ENCODE measurements at places on chromosomes 2 and 18.

DNA sequence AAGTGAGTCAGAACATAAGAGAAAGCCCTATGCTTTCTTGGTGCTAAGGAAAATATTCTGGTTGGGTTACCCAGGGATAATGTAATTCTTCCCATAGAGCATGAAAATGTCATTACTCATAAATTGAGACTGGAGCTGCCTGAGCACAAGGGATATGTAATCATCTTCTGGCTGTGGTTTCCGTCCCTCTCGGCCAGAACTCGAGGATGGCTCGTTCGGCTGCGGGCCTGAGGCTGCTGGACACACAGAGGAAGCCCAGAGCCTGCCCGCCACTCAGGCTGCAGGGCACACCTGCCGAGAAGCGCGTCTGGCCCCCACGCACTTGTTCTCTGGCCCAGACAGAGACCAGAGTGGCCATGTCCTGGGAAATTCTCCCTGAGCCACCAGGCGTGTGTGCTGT lies 104.9 kb downstream of the ASAP2 start:
- peak; percentile 80 for DNase-seq

- DNase-seq, result no peak
These were observed 203.7 kb upstream of the LYPD1 start for GRCh38 chr2:132873738-132874137.

DNA sequence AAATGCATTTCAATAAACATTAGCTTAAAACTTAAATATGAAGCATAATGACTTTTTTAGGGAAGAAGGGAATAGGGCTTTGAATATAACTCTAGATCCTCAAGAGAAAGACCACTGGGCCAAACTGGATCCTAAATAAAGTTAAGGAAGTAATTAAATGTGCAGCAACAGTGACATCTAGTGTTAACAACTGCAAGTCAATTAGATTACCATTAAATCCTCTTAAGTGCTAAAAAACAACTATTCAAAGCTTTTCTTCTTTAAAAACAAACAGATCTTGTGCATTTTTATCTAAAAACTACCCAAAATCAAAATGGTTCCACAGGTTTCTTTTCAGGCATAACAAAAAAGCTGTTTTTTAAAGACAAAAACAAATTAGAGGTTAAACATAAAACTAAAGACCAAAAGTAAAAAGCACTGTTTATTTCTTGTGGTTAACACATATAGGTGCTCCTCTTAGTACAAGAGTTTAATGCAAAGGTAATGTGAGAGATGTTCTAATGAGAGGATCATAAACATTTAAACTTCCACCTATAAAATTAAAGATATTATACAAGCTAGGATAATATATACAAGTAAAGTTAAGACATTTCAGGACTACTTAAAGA lies 111.4 kb downstream of the THADA start:
- DNase-seq, result no peak

DNA sequence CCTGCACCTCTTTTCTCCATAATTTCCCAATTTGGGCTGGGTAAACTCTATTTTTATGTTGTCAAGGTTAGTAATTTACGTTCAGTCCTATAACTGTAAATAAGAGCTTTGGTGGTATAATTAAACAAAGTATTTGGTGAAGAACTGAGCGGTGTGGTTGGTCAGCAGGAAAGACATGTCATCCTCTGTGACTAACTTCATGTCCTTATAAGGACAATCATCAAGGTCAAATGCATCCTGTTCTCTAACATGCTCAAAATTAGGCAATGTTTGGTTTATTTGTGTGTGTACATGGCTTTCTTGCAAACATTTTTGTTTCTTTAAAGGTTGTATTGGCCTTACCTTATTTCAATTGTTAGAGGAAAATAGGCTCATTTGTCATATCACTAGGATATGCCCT lies 121.5 kb upstream of the NABP1 start:
- DNase-seq, result no peak

- DNase-seq, result no peak
These were observed 33.4 kb downstream of the OSBPL1A start for GRCh38 chr18:24364177-24364576.

DNA sequence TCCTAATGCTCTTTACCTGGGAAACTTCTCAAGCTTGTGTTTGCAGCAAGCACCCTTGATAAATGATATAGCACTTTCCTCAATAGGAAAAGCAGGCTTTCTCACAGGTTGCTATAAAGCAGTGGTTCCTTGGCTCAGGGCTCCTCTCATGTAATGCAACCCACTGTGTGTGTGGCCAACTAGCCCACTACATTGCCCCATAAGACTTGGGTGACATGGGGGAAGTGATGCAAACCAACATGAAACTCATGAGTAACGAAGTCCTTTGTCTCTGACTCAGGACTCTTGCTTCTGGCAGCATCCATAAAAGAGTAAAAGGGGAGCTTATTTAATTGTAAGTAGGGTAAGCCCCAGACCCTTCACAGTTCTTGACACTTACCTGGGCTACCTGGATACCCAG lies 106.9 kb downstream of the COL4A4 start:
- DNase-seq, result no peak

DNA sequence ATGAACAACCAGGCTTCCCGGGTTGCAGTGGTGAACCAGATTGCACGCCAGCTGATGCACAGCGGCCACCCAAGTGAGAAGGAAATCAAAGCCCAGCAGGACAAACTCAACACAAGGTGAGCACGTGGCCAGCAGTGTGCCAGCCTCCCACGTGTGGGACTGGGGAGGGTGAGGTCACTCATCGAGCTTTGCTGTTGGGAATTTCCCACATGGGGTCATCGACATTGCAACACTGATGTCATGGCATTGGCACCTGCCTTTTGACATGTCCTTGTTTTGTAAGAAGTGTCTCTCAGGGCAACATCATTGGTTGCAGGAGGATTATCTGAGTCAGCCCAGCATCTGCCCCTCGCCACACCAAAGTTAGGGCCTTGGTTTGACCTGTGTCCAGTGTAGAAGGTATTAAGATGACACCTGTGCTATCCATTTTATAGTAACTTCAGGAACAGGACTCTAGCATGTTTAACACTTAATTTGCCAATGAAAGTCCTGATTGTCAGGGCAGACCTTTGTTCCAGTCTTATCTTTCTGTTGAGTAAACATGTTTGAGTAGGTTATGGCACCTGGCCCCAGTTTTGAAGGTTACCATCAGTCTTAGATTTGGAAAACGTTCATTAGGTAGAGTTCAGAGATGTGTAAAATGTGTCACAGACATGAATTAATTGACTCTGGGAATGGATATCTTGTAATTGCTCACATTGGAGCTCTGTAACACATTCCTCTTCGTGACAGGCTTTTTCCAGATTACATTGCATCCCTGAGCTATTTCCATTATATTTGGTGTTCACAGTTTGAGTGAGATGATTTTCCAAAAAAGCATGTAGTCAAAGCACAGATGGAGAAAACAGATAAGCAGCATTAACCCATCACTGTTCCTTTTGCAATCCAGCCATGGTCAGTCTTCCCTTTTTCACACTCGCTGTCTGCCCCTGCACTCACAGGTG lies 93.3 kb upstream of the EML6 start:
- peak; percentile 55 for DNase-seq

DNA sequence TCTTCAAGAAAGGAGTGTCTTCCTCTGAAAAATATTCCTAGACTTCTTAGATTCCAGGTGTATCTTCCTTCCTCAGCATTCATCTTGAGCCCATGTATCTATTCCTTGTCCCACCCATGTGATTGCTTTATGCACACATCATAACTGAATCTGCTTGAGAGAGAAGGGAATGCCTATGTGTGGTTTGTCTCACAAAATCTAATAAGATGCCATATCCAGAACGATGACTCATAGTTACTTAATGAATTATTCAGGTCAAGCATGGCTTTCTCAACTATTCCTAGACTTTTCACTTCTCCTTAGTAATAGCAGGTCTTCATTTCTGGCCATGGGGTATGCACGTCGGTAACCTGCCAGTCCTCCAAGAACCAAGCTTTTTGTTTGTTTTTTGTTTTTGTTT lies 121.8 kb downstream of the SETBP1 start:
- no peak for DNase-seq

DNA sequence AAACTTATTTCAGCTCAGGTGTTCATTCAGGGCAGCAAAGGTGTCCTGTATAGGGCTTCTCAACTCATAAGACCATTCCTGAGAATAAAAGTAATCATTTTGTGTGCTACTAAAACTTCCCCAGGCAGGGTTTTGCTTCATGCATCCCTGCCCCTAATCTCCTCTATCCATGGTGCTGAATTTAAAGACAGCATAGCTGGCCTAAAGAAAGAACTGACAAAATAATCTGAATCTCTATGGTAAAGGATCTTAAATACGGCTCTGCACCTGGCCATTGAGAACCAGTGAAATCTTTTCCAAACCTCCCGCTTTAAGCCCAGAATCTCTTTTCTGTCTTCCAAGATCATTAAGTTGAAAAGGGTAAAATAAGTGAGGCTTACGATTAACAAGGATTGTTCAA lies 292.1 kb upstream of the KLHL29 start:
- no peak for DNase-seq

- DNase-seq, result no peak
These were observed 286.5 kb upstream of the SYT4 start for GRCh38 chr18:43563780-43564179.

DNA sequence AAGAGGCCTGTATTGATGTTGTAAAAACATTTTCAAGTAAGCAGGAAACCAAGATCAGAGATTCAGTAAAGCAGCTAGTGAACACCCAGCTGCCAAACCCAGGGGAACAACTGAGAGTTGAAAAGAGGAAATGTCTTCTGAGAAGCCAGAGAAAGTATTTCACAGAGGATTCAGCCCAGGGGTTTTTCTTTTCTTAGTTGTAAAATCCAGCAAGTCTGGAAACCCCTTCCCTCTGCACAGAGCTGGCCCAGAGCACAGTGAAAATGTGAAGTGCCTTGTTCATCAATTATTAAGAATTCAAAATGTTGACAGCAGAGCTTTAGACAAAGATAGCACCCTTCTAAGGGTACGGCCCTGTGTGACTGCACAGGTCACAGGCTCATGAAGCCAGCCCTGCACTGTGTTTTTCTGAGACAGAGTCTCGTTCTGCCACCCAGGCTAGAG lies 28.4 kb downstream of the AFF3 start:
- no peak for DNase-seq

DNA sequence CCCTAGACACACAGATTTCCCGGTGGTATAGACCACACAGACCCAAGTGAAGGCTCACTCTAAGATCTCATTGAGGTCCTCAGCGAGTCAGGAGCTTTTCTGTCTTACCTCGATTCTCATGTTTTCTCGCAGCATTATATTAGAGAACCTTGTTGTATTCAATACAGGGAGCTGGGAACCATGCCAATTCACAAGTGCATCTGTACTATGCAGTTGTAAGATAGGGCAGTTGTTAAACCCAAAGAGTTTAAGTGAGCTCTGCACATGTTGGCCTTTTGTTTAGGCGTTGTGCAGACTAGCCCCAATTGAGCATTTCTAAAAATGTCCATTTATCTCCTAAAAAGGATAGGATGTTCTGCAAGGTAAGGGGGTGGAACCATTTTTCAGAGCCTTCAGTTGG lies 59.6 kb downstream of the FEZ2 start:
- no peak for DNase-seq

GRCh38 chr18:44047585-44047984 lies 633.1 kb upstream of the SETBP1 start:
- no peak for DNase-seq

GRCh38 chr2:215615803-215616174 lies 179.9 kb upstream of the FN1 start:
- DNase-seq, result no peak

- no peak for DNase-seq
These were observed 7.6 kb downstream of the TTC39C start for GRCh38 chr18:24022161-24022560.

DNA sequence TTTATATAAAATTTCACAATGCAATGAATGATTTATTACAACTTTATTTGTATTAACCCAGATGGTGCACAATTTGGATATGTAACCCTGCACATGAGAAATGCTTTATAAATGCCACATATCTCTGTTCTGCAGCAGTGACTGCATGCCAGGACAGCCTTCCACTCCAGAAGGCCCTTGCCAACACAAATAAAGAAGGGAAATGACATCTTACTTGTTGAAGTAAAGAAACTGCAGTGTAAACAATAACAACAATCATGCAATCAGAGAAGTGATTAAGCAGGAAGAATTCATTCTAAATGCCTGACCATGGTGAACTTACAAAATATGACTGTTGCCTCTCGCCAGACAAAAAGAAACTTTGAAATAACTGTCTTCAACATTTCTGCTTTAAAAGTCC lies 129.9 kb upstream of the CHST9 start:
- DNase-seq, result no peak

DNA sequence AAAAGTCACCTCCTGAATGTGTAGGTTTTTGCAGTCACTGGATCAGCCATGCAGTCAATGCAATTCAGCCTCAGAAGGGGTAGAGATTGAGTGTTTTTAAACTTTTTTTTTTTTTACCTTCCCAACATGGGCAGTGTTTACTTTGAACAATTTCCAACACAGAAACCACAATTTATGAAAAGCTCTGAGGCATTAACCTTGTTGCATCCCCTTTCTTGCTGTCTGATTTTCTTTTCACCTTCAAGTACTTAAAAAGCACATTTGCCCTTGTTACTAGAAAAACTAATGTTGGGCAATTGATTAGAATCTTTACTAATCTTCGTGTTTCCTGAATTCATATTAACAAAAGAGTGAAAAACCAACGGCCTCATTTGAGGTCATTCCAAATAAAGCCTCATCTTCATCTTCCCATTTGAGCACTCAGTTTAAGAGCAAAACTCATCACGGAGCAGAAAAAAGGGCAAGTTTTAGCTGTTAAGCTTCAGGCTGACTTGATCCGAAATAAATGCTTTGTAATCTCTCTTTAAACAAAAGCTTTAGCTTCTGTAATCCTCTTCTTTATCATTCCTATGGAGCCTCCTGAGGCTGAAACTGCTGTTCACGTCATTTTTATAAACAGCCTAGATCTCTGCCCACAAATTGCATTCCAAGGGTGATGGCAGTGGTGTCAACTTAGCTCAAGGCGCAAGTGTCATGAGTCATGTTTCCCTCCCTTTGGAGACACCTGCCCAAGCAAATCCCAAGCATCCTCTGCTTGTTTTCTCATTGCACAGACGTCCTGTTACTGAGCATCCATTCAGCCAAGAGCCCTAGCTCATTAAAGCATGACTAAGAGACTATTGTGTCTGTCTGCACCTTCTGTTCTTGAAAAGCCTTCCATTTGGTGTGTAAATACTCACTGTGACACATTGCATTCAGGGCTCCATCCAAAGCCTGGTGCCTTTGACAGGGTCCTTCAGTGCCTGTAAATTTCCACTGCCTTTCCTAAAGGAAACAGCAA lies 107.7 kb downstream of the HNMT start:
- peak; percentile 9 for DNase-seq

GRCh38 chr18:56382541-56382940 lies 255.9 kb downstream of the TXNL1 start:
- no peak for DNase-seq

DNA sequence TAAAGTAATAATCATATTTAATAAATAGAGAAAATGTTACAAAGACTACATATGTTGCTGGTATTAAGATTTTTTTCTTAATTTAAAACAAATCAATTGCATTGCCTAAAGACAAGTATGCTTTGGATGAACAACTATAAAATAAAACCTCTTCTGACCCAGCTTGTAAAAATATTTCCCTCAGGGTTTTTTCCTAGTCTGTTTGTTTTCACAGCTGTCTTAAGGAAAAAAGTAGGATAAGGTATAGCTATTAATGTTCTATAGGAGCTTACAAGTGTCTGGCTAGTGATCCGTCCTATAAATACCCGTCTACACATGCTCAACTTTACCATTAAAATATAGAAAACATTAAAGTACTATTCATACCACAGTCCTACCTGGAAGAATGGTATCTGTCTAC lies 97.1 kb downstream of the NOL10 start:
- DNase-seq, result no peak

- peak; percentile 12 for DNase-seq
These were observed 113.6 kb downstream of the BABAM2 start for GRCh38 chr2:28004086-28004485.

All from H54 (cell line).